ENCODE measurements at places on chromosomes 4 and X.

- DNase-seq = no peak
These were observed 11.2 kb upstream of the TFDP3 start for GRCh38 chrX:133229361-133229760.

GRCh38 chr4:138193963-138194362 lies 48.2 kb downstream of the SLC7A11 start:
- DNase-seq = no peak

DNA sequence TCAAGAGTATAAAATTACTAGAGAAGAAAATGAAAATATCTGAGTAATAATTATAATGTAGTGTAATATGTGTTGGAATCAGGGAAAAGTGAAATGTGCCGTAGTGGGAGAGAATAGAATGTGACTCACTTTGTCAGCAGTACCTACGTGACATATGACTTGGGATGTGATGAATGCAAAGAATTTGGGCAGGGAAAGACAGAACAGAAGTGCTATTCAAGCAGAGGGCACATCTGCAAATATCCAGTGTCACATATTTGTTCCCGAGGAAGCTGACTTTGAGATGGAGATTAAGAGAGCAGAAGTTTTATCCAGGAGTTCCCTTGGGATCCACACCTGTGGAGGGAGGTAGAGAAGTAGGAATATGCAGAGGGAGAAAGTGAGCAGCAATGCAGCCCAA lies 69.3 kb upstream of the HS3ST1 start:
- DNase-seq = no peak

- DNase-seq = no peak
These were observed 50.0 kb downstream of the WFS1 start for GRCh38 chr4:6319530-6320150.
